ENCODE measurements at places on chromosomes 7 and 10.

- no peak for DNase-seq
These were observed 8.6 kb downstream of the VWC2 start for GRCh38 chr7:49781996-49782395.

GRCh38 chr10:69093933-69094332 lies 6.0 kb downstream of the SRGN start:
- no peak for DNase-seq

- DNase-seq, result no peak
These were observed 86.9 kb downstream of the DAGLB start for GRCh38 chr7:6360841-6361240.

DNA sequence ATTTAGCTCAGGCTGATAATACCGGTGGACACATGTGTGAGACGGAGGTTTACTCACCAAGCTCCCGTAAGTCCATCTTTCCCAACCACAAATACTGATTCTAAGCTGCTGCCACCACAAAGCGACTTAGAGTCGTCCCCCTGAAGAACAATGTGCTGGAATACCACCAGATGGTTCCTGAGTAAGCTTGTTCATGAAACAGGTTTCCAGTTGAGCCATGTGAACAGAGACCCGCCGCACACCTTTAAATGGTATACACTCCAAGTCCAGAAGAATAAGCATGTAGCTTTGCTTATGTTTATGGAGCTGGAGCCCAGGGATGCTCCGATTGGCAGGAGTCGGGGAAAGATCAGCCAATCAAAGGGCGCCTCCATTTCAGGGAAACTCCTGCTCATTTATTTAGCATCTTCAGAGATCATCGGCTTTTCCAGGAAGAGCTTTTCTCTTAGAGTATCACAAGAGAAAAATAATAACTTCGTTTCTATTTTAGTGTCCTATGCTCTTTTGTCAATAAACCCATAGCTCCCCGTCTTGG lies 261.6 kb upstream of the AOAH start:
- DNase-seq, result no peak

- DNase-seq, result no peak
These were observed 18.7 kb upstream of the ITGA8 start for GRCh38 chr10:15738270-15738925.

DNA sequence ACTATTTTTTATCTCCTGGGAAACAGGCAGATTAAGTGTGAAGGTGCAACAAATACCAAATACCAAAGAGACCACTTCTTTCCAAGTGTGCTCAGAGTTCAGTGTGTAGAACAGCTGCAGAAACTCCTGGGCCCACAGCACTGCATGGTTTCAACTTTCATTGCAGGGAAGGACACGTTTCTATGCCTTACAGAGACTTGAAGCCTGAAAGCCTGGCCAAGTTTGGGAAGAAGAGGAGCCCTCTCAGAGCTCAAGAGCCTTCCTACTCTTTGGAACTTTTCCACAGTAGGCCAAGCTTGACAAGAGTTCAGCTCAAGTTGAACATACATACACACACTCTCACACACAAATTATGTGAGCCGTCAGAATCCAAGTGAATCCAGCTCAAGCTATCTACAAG lies 2.5 kb downstream of the HOXA4 start:
- DNase-seq, result no peak

GRCh38 chr7:79664884-79665676 lies 211.6 kb upstream of the MAGI2 start:
- no peak for DNase-seq

DNA sequence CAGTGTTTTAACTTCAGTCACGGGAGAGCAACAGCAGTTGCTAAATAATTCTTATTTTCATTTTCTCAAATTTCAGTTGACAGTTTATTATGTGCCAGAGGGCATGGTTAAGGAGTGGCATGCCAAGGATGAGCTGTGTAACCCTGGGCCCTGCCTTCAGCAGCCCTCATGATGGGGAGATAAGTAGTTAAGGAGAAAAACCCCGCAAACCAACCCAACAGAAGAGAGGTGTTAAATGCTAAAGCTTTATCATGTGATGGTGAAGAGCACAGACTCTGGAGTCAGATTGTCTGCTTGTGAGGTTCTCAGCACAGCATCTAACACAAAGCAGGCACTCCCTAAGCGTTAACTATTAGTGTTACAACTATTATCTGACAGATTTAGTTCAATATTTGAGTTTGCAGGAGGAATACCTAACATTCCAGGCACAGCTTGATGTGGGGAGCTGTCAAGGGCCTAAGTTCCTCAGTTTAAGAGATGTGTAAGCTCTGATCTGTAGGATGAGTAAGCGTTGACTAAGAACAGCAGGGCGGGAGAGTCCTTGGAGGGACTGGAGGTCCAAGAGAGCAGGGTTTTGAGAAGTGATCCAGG lies 29.6 kb downstream of the STAM start:
- DNase-seq, result no peak

GRCh38 chr10:7119325-7120015 lies 291.4 kb downstream of the SFMBT2 start:
- no peak for DNase-seq

- no peak for DNase-seq
These were observed 81.4 kb downstream of the LRRC4 start for GRCh38 chr7:127949769-127950222.

- peak; percentile 63 for DNase-seq
These were observed 4.3 kb upstream of the CXCL12 start for GRCh38 chr10:44389150-44389549.

DNA sequence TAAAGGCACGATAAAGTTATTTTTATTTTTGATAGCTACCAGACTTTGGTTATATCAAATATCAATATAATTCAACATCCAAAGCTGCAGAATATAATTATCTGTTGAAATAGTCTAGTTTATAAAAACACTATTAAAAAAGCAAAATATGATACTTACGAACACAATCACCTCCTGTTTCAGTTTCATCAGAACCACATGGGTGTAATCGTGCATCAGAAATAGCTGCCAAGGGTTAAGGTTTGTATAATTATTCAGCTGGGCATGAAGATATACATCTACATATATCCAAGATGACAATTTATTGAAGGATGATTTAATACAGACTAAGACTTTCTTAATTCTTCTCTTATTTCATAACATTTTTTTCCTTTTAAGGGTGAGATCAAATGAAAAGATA lies 20.3 kb downstream of the VWDE start:
- DNase-seq, result no peak

DNA sequence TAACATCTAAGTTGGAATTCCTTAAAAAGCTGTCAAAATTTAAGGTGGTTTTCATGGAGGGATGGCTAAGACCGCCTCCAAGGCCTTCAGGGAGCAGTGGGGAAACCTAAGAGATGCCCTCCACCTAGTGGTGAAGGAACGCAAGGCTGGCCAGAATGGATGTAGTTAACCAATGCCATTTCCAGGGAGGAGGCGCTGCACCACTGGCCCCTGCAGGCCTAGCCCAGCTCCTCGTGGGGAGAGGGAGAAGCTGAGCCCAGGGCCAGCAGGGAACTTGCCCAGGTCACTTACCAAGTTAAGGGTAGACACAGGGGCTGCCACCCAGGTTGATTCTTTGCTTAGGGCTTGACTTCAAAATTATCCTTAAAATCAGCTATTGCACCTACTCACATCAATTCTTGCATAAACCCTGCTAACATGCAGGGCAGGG lies 32.0 kb downstream of the FIGNL1 start:
- DNase-seq, result no peak

- DNase-seq, result peak; percentile 94
These were observed at the start of gene NSMCE4A for GRCh38 chr10:121974535-121975294. TSS of gene NSMCE4A (minus strand) at chr10:121975217. CDS start at chr10:121975165, 52 bp downstream.

- DNase-seq, result peak; percentile 35
These were observed 4.7 kb downstream of the UBTD1 start for GRCh38 chr10:97503406-97503805.

- DNase-seq, result no peak
These were observed 9.8 kb downstream of the SLC13A4 start for GRCh38 chr7:135718219-135718618.

DNA sequence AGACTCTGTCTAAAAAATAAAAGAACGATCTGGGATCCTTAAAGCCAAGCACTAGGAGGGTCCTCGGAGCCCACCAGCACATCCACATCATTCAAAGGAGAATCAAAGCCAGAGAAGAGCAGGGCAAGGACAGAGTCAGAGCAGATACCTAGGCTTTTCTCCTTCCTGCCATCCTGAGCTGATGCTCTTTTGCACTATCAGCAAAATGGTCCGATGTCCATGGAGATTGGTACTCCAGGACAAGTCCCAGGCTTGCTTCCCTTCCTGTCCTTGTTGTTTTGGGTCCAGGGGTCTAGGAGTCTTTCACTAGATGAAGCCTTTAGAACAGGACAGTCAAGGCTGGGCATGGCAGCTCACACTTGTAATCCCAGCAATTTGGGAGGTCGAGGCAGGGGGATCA lies 58.0 kb upstream of the ELN start:
- DNase-seq, result no peak

GRCh38 chr7:107870427-107871000 lies 20.5 kb upstream of the DLD start:
- no peak for DNase-seq

DNA sequence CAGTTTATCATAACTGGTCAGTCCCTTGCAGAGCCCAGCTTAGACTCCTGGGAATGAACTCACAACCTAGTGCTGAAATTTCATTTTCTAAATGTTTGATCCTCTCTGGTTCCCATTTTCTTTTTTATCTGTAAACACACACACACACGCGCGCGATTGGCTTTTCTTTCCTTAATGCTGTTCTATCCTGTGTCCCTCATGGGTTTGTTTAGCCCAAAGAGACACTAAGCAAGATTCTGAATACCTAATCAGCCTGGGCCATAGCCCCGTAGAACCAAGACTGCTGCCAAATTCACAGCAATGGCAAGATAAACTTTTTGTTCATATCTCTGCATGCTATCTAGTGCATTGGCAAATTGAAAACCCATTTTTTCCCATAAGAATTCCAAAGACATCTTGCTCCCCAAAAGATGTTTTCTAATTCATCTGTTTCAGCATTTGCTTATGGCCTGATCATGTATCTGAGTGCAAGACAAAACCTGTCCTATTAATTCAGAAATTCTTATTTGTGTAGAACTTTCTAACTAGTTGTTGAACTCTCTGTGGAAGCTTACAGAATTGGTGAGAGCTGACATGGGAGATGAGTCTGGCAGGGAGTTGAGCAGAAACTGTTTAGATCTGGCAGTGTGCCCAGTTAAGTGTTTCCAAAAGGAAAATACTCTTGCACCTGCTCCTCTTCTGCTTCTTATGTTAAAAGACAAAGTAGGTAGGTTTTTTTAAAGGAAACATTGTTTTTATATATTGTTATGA lies 1.8 kb upstream of the IFIT1 start:
- no peak for DNase-seq

GRCh38 chr7:150715293-150715692 lies 1.1 kb upstream of the GIMAP1 start:
- no peak for DNase-seq

DNA sequence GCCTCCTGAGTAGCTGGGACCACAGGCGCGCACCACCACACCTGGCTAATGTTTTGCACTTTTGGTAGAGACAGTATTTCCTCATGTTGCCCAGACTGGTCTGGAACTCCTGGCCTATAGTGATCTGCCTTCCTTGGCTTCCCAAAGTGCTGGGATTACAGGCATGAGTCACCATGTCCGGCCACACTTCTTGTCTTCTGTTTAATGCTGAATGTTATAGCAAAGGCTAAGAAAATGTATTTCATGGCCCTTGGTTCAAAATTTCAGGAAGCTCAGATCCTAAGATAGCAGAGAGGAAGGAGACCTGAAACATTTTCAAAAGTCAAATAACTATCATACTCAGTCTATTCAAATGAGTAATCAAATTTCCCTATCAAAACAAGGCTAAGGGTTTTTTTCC lies 229.6 kb downstream of the BAMBI start:
- DNase-seq, result no peak

DNA sequence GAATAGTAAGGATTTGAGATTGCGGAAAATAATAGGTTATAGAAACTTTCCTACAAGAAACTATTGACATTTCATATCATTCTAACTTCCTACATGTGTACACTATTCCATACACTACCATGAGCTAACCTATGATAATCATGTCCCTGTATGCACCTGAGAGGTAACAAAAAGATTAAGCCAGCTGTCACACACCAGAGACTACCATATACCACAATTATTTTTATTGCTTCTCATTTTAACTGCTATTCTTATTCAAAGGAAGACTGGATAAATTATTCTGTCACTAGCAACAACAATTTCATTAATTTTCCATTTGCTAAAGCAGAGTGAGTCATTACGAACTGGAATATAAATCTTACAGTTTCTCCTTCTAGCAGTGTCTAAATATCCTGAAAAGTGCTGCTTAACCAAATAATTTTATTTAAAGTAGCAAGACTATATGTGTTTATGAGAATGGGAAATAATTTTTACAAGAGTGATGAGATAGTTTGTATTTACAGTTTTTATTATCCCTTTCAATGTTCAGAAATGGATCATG lies 235.6 kb upstream of the DKK1 start:
- no peak for DNase-seq

DNA sequence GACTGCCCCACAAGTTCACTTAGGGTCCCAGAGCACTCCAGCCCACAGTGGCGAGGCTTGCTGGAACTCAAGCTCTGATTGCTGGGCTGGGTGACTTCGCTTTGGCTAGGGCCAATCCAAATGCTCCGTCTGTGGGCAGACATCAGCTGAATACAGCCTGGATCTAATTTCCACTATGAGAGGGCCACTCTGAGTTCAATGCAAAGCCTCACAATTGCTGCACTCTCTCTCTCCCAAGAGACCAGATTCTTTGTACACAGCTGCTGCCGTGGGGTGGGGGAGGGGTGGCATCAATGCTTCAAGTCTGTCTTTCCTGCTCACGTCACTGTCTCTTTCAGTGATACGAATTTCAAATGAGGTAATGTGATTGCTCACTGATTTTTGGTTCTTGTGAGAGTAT lies 47.3 kb upstream of the BPGM start:
- no peak for DNase-seq

- no peak for DNase-seq
These were observed 566.9 kb downstream of the DNAJB6 start for GRCh38 chr7:157903710-157904109.

DNA sequence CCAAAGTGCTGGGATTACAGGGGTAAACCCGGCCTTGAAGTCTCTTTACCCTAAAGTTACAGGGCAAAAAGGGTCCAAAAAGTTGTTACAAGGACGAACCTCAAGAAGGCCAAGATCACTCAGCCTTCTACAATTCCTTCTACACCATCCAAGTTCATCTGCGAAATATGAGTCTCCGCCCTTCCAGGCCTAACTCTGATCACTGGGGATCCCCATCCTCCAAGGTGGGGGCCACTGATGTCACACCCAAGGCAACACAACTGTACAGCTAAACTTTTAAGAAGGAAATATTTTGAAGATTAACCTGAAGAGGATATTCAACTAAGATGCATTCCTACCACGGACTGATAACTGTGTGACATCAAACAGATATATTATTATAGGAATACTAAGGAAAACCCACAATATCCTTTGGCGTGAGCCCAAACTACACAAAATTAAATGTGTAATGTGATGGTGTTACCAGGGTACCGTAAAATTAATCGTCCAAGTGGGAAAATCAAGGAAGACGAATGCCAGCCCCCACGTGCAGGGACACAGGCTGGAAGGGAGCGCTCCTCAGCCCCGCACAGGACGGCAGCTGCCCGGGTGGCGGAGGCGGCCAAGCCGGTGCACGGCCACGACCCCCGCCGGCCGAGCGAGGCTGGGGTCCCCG lies 1.0 kb downstream of the PAXIP1 start:
- no peak for DNase-seq

Data from aorta (tissue), 5 donors.